ENCODE measurements at places on chromosomes 12 and 14. TPM values are rescaled to one million over a fixed set of nuclear protein-coding genes. Genes with fewer than 3 reads are reported as not detected.

GRCh38 chr14:77950371-77951063 lies 150.6 kb downstream of the ADCK1 start:
- DNase-seq = no peak

GRCh38 chr14:96202441-96203094 lies 2.1 kb upstream of the BDKRB2 start:
- DNase-seq = no peak

The KRT3 gene
- not detected for total RNA-seq

DNA sequence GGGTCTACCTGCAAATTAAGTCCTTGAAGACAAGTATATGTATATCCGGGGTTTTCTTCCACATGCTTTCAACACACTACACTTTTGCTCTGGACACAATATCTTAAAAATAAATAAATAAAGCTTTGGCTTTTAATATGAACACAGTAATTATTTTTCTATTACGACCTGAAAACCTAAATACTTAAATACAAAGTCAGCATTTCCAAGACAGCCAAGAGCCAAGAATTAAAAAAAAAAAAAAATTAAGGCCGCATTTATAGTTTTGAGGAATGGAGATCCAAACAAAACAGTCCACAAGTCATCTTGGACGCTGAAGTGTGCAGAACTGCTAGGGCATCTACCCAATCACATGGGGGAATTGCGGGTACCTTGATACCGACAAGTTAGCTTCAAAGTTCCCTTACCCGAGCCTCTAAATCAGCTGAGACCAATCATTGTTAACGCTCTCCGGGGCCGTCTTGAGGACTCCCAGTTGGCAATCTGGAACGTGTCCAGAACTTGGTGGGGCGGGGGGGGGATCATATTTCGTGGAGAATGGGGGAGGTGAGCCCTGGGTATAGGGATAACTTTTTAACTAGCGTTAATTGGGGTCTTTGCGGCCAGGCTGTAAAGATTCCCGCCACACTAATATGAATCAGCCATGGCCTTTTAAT lies 731 bp upstream of the PCNX4 start:
- peak; percentile 71 for DNase-seq

The ZDHHC22 gene
- not detected for total RNA-seq

DNA sequence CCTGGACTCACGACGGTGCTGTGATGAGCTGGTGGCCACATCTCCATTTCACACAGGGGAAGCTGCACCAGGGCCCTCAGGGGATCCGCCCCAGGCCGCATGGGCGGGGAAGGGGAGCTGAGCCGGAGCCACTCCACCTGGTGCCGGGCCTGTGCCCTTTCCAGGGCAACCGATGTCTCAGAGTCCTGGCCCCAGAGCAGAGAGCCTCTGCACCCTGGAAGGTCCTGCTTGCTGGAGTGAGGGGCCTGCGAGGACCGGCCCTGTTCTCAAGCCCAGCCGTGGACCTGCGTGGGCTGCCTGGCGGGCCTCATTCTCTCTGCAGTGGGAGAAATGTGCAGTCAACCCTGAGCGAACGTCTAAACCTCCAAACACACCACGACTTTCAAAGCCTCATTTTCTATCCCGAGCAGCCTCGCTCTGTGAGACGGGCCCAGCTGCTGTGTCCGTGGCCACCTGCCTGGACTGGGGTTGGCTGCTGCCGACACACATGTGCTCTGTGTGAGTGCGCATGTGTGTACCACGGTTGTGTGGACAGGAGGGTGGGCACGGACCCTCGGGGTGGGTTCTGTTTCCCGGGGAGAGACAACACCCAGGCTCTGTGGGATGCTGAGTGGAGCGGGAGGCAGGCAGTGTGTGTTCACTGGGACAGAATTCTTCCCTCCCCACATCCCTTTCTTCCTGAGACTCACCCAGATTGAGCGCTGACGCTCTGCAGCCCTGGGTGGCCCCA lies 163.5 kb downstream of the KIF26A start:
- DNase-seq = no peak

The SMIM41 gene
- total RNA-seq = not detected

DNA sequence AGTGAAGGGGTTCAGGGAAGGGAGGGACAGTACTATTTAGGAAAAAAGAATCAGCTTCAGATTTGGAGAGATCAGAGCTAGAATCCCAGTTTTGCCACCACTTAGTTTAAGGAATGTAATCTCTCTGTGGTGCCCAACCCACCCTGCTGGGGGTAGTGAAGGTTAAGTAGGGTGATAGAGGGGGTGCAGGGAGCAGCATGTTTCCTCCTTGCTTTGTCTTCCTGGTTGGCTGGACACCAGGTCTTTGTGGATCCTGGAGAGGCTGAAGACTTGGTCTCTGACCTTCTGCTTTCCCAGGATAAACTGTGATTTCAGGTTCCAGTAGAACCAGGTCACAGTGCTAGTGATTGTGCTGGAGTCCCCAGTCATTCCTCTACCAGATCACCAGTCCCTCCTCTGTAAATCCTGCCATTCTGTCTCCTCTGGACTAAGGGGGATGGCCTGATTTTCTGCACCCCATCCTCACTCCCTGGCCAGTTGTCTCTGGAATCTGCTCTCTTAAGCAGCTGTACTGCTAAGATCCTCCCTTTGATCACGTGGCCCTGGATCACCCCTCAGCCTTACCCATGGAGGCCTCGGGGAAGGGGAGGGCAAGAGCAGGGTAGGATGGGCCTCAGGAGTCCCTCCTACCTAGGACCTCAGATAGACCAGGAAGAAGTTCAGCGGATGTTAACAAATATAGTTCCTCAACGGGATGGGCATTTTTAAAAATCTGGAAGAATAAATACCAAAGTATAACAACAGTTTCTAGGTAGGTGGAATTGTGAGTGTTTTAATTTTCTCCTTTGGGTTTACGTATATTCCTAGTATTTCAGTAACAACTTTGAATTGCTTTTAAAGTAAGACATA lies 3.1 kb downstream of the MAP3K12 start:
- no peak for DNase-seq
